ENCODE measurements at places on chromosomes 12 and 14. TPM values are rescaled to one million over a fixed set of nuclear protein-coding genes. Genes with fewer than 3 reads are reported as not detected.

- H3K4me1 ChIP-seq, result peaks cover 3% of the 10 kb centered on the region
- no peaks in the 10 kb centered on the region for H3K27me3 ChIP-seq
- H3K36me3 ChIP-seq, result no peaks in the 10 kb centered on the region
- DNase-seq, result no peak
Measured at GRCh38 chr12:51349026-51349425, 2.5 kb upstream of the CELA1 start.

FSCB gene
- not detected for total RNA-seq

AQP2 gene
- not detected for total RNA-seq

DNA sequence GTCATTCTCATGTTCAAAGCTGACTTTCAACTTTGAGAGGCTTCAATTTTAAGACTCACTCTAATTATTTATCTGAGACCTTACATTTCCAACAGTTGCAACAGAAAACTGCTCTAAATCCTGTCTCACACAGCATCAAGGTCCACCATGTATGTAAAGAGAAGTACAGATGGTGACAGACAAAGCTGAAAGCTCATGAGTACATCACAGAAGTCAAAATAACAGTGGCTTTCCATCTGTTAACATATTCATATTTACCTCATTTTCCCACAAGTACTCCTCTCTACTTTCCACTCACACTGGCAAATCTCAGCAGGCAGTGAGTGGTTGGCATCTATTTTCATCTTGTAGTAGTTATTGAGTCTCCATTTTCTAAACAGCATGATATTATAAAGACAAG, 192.0 kb downstream of the MDGA2 start:
- no peak for DNase-seq
- H3K27ac ChIP-seq, result no peak overlapping the region
- no peaks in the 10 kb centered on the region for H3K4me1 ChIP-seq
- H3K27me3 ChIP-seq, result no peaks in the 10 kb centered on the region

CCDC184 gene
- not detected for total RNA-seq

- H3K36me3 ChIP-seq, result no peaks in the 10 kb centered on the region
- no peak for DNase-seq
- H3K27me3 ChIP-seq, result no peaks in the 10 kb centered on the region
- H3K4me3 ChIP-seq, result no peak overlapping the region
Measured at GRCh38 chr12:82874945-82875344, 188.2 kb downstream of the TMTC2 start.

CLEC9A gene
- not detected for total RNA-seq

DNA sequence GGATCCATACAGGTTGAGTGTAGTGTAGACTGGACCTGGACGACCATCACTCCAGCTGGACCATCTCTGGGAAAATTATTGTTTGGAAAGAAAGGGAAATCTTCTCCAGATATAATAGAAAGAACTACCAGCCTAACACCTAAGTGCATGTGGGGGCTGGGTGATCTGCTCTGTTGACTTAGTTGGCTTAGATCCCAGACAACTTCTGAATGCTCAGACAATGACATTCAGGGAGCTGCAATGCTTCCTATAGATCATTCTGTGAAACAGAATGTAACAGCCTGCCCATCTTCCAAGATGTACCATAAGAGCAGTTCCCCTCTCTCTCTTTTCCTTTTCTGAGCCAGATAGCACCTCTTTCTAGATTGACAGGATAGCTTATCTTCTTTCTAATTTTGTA, 572.8 kb upstream of the STXBP6 start:
- no peaks in the 10 kb centered on the region for H3K27me3 ChIP-seq
- H3K27ac ChIP-seq, result no peak overlapping the region
- DNase-seq, result no peak
- H3K4me1 ChIP-seq, result peaks cover 10% of the 10 kb centered on the region
- H3K36me3 ChIP-seq, result no peaks in the 10 kb centered on the region
- no peak overlapping the region for H3K4me3 ChIP-seq

DNA sequence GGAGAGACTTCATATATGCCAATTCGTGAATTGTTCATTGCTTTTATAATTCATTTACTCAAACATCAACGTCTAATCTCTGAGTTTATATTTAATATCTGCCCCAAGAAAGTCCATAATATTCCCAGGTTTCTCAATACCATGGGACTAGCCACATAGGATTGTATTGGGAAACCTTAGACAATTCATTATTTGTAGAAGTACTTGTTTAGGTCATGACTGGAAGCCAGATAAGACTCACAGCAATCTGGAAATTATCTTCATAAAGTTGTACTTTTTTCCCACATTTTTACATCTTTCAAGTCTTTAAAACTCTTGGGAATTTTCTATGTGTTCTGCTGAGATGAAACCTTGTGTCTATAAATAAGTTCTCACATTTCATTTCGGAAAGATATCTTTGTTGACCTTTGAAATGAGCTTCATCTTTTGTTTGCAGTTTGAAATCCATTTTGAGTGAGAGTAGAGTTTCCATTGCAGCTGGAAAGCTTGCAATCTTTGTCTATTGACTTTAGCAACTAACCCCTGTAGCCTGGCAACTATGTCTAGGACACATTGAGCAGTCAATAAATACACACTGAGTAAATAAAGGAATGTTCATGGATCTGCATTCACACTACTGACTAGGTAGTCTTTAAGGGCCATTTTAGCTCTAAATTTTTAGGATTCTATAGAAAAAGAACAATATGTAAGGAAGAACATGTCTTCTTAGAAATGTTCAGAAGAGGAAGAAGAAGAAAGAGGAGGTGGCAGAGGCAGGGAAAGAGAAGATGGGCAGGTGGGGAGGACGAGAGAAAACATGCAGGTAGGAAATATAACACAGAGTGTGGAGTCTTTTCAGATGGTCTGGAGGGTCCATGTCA, 154.4 kb downstream of the LRIG3 start:
- no peak overlapping the region for H3K4me3 ChIP-seq
- no peaks in the 10 kb centered on the region for H3K27me3 ChIP-seq
- no peaks in the 10 kb centered on the region for H3K36me3 ChIP-seq
- no peak overlapping the region for H3K27ac ChIP-seq
- DNase-seq, result no peak

GRCh38 chr12:90627180-90627896, 327.6 kb downstream of the CCER1 start:
- DNase-seq, result no peak
- peaks cover 3% of the 10 kb centered on the region for H3K4me1 ChIP-seq
- H3K4me3 ChIP-seq, result no peak overlapping the region
- no peak overlapping the region for H3K27ac ChIP-seq

FAM186B gene
- 0.57 TPM for total RNA-seq

- H3K27me3 ChIP-seq, result peaks cover 85% of the 10 kb centered on the region
- peaks cover 13% of the 10 kb centered on the region for H3K4me1 ChIP-seq
- no peak overlapping the region for H3K27ac ChIP-seq
- peak; percentile 69 for DNase-seq
Measured at GRCh38 chr14:76311079-76311758, 64.7 kb upstream of the ESRRB start.

OAS2 gene
- total RNA-seq, result not detected

BHLHE41 gene
- 0.11 TPM for total RNA-seq

ABHD12B gene
- 55.0 TPM for total RNA-seq

- no peak overlapping the region for H3K4me3 ChIP-seq
- peak; percentile 84 for DNase-seq
- peaks cover 14% of the 10 kb centered on the region for H3K4me1 ChIP-seq
Measured at GRCh38 chr14:69708586-69709560, 58.1 kb upstream of the SRSF5 start.

DNA sequence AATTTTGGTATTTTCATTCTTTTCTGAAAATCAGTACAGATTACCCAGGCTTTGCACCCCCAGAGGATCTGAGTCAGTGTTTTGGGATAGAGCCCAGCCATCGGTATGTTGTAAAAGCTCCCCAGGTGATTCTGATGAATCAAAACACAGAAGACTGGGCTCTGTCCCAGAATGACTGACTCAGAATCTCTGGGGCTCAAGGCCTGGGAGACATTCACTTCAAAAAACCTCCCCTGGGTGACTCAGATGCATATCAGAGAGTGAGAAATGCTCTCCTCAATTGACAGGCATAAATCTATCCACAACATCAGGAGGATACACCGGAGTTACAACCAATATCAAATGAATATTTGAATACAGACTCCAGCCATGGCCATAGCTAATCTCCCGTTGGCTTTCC, 32.6 kb downstream of the SLC35F4 start:
- no peaks in the 10 kb centered on the region for H3K27me3 ChIP-seq
- H3K27ac ChIP-seq, result no peak overlapping the region
- H3K4me3 ChIP-seq, result no peak overlapping the region
- no peaks in the 10 kb centered on the region for H3K36me3 ChIP-seq
- no peaks in the 10 kb centered on the region for H3K4me1 ChIP-seq

- no peak for DNase-seq
- no peaks in the 10 kb centered on the region for H3K27me3 ChIP-seq
- H3K36me3 ChIP-seq, result no peaks in the 10 kb centered on the region
- H3K4me3 ChIP-seq, result peak overlapping the region; percentile 8
- H3K4me1 ChIP-seq, result peaks cover 9% of the 10 kb centered on the region
Measured at GRCh38 chr12:124233041-124233796, 61.7 kb upstream of the RFLNA start.

ARHGDIB gene
- 0.95 TPM for total RNA-seq

- no peak overlapping the region for H3K4me3 ChIP-seq
- H3K27me3 ChIP-seq, result no peaks in the 10 kb centered on the region
- no peak for DNase-seq
- H3K27ac ChIP-seq, result no peak overlapping the region
- H3K36me3 ChIP-seq, result peaks cover 32% of the 10 kb centered on the region
Measured at GRCh38 chr12:71455028-71455737, 15.6 kb downstream of the LGR5 start.

DNA sequence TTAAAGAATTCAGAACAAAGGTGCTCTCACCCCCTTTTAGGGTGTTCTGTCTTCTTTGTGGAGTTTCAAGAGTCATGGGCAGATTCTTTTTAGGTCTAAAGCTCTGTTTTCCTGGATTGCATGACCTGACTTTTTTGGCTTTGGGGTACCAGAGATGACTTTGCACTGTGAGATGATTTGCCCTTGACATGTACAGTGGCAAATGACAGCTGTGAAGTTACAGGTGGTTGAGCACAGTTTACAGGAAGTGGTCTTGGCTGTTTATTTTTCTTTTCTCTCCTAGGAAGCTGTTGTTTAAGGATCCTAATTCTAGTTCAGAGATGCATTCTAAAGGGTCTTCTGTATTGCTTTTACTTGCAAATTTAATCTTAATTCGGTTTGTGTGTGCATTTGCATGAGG, 83.8 kb upstream of the METAP2 start:
- DNase-seq, result peak; percentile 7
- no peaks in the 10 kb centered on the region for H3K36me3 ChIP-seq

GRCh38 chr14:46861753-46862152, 210.2 kb upstream of the RPL10L start:
- H3K27me3 ChIP-seq, result no peaks in the 10 kb centered on the region
- H3K27ac ChIP-seq, result no peak overlapping the region
- DNase-seq, result no peak

TAS2R20 gene
- total RNA-seq, result 5.9 TPM

GRCh38 chr14:99578541-99579101, 25.4 kb downstream of the CCDC85C start:
- H3K4me1 ChIP-seq, result peaks cover 51% of the 10 kb centered on the region
- H3K27me3 ChIP-seq, result no peaks in the 10 kb centered on the region
- H3K4me3 ChIP-seq, result no peak overlapping the region
- DNase-seq, result no peak

DNA sequence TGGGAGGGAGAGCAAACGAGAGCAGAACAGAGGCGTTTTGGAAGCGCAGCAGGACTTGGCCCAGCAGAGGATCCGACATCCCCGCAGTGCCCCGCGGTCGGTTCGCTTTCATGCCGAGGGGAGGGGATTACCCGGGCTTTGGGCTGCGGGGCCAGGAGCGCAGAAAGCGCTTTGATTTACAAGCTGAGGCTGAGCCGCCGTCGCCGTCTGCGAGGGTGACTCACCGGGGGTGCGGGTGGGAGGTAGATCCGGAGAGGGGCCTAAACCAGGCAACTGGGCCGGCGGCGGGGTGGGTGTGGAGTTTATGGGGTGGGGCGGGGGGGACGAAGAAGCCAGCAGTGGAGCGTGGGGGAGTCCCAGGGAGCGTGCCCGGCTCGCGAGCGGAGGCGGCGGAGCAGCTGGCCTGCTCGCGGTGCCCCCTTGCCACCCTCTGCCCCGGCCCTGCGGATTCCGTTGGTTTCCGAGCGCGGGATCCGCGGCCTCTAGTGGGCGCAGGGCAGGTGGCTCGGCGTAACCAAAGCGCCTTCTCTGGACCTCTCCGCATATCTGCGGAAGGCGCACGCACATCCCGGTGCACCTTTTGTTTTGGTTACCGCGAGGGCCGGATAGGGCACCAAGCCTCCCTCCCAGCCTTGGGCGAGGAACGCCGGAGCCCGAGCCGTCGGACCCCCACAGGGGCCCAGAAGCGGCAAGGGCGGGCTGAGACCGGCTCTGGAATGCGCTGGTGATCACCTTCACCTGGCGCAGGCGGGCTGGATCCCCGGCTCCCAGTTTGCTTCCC, 2.6 kb downstream of the SIX4 start:
- peaks cover 8% of the 10 kb centered on the region for H3K4me1 ChIP-seq
- H3K27me3 ChIP-seq, result peaks cover 21% of the 10 kb centered on the region
- no peak overlapping the region for H3K27ac ChIP-seq
- peak; percentile 88 for DNase-seq
- peaks cover 18% of the 10 kb centered on the region for H3K36me3 ChIP-seq

DNA sequence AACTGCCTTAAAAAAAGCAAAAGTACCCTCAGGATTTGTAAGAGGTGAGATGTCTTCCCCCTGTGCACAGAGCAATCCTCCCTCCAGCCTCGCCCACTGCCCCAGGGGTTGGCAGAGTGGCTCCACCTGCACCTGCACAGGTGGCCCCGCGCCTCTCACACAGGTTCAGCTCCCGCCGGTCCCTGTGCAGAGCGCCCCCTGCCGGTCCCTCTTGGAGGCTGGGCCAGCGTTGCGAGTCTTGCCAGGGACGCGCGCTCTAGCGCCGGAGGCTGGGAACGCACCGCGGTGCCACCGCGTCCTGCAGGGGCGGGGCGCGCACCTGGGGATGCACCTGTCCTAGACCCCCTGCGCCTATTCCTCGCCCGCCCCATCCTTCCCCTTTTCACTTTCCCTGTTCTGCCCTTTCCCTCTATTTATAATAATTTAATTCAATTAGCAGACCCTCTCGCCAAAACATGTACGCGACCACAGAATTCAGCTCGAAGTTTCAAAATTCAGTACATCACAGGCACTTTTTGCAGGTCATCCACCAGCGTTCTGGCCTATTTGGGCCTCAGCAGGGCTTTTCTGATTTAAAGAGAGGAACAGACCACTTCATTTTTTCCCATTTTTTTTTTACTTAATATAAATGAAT, 618.6 kb downstream of the AACS start:
- peak; percentile 100 for DNase-seq
- H3K27me3 ChIP-seq, result peaks cover 41% of the 10 kb centered on the region
- no peak overlapping the region for H3K27ac ChIP-seq
- H3K4me1 ChIP-seq, result no peaks in the 10 kb centered on the region

GRCh38 chr14:81402123-81402495, 2.0 kb upstream of the STON2 start:
- no peak overlapping the region for H3K27ac ChIP-seq
- H3K27me3 ChIP-seq, result no peaks in the 10 kb centered on the region

GRCh38 chr12:54230555-54230954, 41.8 kb upstream of the SMUG1 start:
- DNase-seq, result no peak
- H3K4me3 ChIP-seq, result no peak overlapping the region
- no peaks in the 10 kb centered on the region for H3K27me3 ChIP-seq

ACRBP gene
- 3.9 TPM for total RNA-seq

GRCh38 chr12:91129662-91130362, 18.5 kb upstream of the LUM start:
- H3K4me1 ChIP-seq, result no peaks in the 10 kb centered on the region
- no peak overlapping the region for H3K4me3 ChIP-seq
- no peaks in the 10 kb centered on the region for H3K36me3 ChIP-seq
- DNase-seq, result no peak
- H3K27me3 ChIP-seq, result no peaks in the 10 kb centered on the region

Measured in endodermal cell (in vitro differentiated cells).